ENCODE measurements at places on chromosomes 6 and 20.

DNA sequence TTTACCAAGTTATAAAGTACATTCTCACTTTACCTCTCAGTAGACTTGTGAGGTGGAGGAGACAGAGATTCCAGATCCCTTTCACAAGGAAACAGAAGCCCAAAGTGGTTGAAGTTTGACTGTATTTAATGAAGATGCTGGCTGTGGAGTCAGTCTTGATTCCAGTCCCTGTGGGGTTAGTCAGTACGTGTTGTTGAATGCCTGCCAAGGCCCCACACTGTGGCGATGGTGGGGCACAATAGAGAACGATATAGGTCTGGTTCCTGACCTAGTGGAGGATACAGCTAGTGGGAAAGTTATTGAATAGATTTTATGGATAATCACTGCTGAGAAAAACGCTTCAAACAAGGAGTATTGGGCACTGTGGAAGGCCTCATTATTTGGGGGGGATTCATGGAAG, 71.4 kb downstream of the LRRC1 start:
- no peak for DNase-seq

GRCh38 chr6:18577491-18577890, 190.3 kb downstream of the RNF144B start:
- no peak for DNase-seq

- DNase-seq, result no peak
Observed at GRCh38 chr20:2618815-2619214, 33.6 kb upstream of the NOP56 start.

- no peak for DNase-seq
Observed at GRCh38 chr20:15561070-15561569, 1012.1 kb downstream of the KIF16B start.

- no peak for DNase-seq
Observed at GRCh38 chr6:37602346-37602745, 95.3 kb downstream of the MDGA1 start.

- no peak for DNase-seq
Observed at GRCh38 chr6:81491454-81492101, 260.9 kb downstream of the TENT5A start.

DNA sequence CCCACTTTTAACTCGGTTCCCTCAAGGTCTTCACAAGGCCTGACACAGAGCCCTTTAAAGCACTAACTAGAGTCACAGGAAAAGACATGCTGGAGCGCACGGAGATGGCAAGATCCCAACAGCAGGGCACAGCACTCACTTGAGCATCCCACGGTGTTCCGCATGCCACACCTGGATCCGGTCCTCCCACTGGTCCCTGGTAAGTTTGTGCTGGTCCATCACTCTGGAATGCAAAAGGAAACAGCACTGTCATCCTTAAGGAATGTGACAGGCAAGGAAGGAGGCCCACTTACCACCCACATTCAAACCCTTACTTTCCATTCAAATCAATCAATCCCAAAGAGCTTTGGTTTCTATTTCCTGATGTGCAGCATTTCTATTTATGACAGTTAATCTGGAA, 34.7 kb downstream of the EZR start:
- no peak for DNase-seq

DNA sequence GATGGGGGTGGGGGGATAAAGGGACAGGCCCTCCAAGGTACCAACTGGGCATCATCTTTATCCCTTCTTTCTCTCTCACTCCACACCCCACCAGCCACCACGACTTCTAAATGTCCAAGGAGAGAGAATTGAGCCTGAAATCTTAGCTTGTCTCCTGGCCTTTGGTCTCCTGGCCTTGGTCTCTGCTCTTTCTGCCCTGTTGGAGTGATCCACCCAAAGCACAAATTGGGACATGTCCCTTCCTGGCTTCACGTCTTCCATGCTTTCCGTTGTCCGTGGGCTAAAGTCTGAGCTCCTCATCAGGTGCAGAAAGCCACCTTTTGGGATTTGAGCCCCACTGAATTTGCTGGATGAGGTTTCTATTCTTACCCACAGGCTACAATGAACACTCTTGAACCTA, 8.4 kb downstream of the ADIG start:
- DNase-seq, result no peak

DNA sequence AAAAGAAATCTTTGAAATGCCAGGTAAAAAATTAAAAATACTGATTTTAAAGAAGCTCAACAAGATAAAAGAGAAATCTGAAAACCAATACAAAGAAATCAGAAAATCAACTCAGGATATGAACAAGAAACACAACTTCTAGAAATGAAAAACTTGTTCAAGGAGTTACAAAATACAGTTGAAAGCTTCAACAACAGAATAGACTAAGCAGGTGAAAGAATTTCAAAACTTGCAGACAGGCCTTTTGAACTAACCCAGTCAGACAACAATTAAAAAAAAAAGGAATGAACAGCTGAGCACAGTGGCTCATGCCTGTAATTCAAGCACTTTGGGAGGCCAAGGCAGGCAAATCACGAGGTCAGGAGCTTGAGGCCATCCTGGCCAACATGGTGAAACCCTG, 57.8 kb downstream of the PDSS2 start:
- DNase-seq, result no peak

- no peak for DNase-seq
Observed at GRCh38 chr20:38372806-38373205, 26.5 kb downstream of the LBP start.

- DNase-seq, result no peak
Observed at GRCh38 chr6:74656453-74656852, 549.4 kb downstream of the COL12A1 start.

DNA sequence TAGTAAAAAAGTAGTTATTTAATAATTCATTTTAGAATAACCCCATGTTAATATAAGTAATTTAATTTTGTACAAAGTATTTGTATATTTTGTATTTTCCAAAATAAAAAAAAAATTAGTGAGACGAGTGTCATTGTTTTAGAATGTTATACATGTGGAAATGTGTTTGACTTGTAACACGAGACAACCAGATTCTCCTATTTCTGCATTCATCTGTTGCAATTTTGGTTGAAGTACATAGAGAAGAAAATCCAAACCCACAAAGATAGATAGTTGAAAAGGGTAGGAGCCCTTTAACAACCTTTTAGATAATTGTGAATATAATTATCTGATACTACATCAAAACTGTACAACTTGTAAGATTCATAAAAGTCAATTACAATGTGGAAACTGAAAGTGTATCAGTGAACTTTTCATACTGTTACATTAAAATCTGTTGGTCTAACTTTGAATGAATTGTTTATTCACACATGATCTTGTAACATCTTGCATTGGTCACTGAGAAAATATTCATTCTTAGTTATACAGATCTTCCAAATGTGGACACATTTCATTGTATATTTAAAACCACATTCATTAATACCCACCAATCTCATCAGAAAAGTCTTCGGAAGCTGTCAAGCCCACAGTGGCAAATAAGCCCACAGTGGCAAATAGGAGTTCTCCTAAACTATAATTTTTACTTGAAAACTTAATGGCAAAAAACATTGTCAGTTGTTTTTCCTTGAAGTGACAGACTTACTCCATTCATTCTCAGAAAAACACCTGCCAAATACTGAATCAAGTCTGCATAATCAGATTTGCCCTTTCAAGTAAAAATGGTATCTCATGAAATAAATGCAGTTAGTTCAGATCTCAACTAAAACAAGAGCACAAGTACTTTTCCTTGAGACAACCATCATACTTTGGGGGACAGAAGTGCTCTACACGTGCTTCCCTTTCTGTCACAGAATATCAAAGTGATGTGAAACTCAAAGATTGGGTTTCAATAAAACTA, 52.8 kb downstream of the FKBP5 start:
- no peak for DNase-seq

DNA sequence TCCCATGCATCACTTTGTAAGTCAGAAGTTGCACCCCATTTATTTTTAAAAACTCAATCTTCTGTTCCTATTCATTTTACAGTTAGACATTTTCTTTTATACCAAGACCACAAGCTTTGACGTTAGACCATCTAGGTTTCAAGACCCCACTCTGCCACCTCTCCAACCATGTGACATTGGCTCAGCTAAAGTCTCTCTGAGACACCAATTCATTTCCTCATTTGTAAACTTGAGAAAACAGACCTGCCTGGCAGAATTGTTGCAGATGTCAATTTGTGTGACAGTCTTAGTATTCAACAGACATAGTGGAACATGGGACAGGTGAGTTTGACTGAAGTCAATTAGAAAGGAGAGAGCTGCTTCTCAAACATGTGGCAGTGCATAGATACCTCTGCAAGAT, 55.6 kb upstream of the CSE1L start:
- DNase-seq, result no peak

DNA sequence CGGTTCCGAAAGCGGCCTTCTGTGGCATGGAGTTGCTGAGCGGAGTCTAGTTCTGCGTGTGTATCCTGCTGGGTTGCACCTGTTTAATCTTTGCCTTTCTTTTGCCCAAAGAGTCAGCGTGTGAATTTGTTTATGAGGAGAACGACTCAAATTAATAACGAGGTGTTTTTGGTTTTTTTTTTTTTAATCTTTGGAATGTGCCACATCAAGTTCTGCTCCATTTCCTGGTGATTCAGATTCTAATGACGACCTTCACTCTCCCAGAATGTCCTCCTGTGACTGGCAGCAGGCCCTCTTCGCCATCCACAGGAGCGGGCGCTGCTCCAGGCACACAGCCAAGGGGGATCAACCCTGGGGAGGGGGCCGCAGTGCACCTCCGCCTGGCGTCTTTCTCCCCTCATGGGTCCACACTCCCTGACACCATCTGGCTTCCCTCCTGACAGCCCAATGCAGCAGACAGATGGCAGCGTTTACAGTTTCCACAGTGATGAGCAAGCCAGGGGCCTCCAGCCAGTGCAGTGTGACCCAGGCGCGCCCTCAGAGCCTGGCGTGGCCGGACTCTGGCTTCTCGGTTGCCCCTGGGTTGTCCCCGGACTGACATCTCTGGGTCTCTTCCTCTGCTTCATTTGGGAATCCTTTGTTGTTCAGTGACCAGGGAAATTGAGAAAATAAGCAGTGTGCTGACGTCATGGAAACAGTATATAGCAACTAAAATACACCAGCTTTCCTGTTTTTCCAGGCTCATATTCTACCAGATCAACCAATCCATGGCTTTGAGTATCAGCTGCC, 27.5 kb upstream of the AFDN start:
- no peak for DNase-seq

- no peak for DNase-seq
Observed at GRCh38 chr6:141963543-141964295, 169.0 kb upstream of the GJE1 start.

- DNase-seq, result no peak
Observed at GRCh38 chr6:25682324-25682723, 30.3 kb downstream of the SCGN start.

- peak; percentile 12 for DNase-seq
Observed at GRCh38 chr6:92790381-92790780, 629.0 kb downstream of the EPHA7 start.

GRCh38 chr6:162336359-162336758, 391.2 kb downstream of the PRKN start:
- DNase-seq, result no peak

DNA sequence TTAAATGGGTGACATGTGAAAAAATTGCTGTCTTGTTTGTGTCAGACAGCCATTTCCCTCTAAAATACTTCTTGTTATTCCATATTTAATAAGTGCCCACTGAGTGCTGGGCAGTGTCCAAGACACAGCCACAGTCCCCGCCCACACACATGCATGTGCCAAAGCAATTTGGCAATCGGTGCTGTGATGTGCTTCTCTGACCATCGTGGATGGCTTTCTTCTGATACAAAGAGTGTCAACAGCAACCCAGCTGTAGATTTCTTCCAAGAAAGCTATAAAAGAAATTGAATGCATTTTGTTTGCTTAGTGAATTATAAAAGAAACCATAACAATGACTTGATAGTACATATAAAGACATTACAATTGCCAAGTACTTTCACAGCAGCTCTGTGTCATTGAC, 140.5 kb upstream of the ATXN1 start:
- DNase-seq, result no peak

DNA sequence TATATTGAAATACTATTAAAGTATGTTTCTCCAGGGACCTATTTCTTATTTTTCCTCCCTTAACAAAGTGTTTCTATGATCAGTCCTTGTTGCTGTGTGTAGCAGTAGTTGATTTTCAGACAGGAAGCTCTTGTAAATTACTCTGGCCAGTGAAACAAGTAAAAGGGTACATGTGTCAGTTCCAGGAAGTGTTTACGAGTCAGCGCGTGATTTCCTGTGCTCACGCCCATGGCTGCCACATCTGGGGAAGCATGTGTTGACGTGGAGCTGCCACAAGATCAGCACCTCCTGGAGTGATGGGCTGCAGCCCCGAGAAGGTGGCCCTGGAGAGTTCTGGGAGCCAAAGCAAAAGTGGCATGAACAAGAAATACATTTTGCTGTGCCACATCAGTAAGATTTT, 38.6 kb upstream of the GGTLC1 start:
- DNase-seq, result no peak

GRCh38 chr6:74066168-74066871, 370.3 kb downstream of the CD109 start:
- DNase-seq, result no peak

GRCh38 chr6:42402184-42402583, 49.5 kb downstream of the TRERF1 start:
- DNase-seq, result no peak

DNA sequence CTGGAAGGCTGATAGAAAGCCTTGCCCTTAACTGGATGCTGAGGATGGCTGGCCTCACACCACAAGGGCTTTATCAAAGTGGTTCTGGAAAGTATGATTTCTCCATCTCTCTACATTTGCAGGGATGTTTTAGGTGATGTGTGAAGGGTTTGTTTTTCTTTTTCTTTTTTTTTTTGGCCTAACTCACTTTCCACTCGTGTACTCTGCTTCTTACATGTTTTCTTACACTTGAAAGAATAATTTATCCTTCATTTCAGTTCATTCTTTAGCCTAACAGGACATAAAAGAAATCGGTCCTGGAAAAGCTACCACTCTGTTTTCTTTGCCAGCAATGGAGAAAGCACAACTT, 41.2 kb downstream of the ISM1 start:
- no peak for DNase-seq

DNA sequence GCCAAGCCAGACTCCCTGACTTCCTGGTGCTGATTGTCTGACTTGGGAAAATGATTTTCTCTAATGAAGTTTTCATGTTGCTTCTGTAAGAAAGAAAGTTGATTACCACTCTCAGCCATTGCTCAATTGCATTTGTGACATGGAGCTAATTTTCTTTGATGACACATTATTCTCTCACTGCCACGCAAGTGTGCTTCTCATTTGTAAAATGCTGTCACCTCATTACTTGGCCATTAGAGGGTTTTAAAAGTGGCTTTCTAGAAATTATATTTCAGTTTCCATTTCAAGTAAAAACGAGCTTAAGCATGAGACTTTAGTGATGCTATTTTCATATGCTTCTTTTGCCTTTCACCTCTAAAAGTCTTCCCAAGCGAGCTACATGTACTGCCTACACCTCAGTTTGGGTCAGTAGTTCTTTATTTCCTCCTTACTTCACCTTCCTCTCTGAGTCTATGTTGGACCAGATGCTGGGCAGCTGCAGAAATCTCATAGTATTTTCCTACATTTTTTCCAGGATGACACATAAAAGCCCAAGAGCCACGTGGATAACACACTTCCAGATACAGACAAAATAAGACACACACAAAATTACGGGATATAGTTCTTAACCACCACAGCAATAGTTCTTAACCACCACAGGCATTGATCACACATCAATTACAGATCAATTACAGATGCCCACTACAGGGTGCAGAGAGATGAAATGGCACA, 6.3 kb upstream of the FAM210B start:
- DNase-seq, result no peak

GRCh38 chr20:31595380-31595653, 9.8 kb upstream of the ID1 start:
- no peak for DNase-seq

- DNase-seq, result no peak
Observed at GRCh38 chr20:3277686-3278465, 38.9 kb upstream of the SLC4A11 start.

- DNase-seq, result peak; percentile 57
Observed at GRCh38 chr6:41488433-41489119, 57.6 kb upstream of the FOXP4 start.

Measured in NCI-H510A treated with DMSO at 0.1 percent for 48 hours (cell line).